ENCODE measurements at places on chromosomes 7 and 10.

- DNase-seq: no peak
Observed at GRCh38 chr10:87615856-87616255, 43.8 kb upstream of the PAPSS2 start.

DNA sequence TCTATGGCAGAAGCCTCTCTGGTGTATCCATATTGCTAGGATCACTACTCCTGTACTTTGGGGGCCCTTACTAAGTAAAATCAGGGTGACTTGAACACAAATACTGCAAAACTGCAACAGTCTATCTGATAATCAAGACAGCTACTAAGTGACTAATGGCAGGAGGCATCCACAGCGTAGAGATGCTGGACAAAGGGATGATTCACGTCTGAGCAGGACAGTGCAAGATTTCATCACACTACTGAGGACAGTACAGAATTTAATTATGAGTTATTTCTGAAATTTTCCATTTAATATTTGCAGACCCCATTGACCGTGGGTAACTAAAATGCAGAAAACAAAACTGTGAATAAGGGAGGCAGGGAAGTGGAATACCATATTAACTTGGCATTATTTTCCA is 10.4 kb downstream of the CUL2 start:
- no peak for DNase-seq

GRCh38 chr10:61629576-61629975 is 33.2 kb upstream of the CABCOCO1 start:
- no peak for DNase-seq

DNA sequence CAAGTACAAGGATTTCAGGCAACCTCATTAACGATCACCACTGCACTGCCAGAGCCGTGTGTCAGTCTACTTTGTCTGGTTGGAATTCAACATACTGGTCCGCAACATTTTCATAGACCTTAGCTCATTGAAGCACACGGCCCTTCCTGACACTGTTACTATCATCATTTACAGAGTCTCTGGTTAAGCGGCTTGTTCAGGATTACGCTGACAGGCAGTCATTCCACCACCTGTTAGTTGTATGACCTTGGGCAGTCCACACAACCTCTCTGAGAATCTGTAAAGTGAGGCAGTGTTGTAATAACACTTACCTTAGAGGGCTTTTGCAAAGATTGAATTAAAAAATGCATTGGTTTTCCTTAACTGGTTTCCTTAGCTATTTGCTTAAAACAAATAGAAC is 112.6 kb downstream of the AOAH start:
- no peak for DNase-seq

DNA sequence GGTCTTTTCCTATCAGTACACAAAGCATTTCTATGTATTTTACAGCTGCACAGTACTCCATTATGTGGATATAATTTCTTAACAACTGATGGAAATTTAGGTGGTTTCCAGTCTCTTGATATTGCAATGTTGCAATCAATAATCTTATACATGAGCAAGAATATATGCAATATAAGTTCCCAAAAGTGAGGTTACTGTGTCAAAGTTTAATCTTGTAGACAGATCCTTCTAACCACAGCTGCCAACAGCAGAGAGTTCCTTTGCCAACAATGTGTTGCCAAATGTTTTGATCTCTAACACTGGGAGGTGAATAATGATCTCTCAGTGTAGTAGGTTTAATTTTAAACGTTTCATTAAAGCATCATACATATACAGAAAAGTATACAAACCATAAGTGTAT is 54.5 kb downstream of the CUL2 start:
- DNase-seq: no peak

DNA sequence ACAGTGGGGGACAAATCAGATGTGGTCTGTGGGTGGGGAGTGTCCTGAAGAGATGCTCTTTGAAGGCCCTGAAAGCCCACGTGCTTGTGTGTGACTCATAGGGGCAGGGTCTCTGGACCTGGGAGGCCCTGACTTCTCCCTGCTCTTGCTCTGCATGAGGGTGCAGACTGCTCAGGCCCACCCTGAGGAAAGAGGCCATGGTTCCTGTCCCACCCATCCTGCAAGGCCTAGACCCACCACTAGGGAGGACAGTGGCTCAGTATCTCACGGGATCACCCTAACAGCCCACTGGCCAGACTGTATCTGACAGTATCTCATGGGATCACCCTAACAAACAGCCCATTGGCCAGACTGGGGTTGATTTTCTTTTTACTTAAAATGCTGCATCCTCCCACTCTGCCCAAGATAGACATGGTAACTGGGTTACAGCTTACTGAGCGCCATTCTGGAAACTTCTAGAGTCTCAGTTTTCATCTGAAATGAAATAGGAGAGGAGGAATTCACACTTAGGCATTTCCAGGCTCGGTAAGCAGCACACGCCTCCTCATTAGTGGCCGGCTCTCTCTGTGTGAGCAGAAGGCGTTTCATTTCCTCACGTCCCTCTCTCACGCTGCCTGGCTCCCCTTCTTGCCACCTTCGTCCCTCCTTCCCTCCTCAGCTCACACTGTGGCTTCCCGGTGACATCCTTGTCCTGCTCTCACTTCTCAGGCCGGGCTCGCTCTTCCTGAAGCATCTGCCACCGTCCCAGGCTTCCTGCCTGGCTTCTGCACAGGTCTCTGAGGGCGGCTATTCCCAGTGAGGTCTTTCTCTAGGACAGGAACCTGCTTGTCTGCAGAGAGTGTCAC is 242.6 kb downstream of the GLRX3 start:
- DNase-seq: no peak

- no peak for DNase-seq
Observed at GRCh38 chr7:137934941-137935883, 66.7 kb downstream of the CREB3L2 start.

- no peak for DNase-seq
Observed at GRCh38 chr7:17300012-17300411, 1.6 kb downstream of the AHR start.

DNA sequence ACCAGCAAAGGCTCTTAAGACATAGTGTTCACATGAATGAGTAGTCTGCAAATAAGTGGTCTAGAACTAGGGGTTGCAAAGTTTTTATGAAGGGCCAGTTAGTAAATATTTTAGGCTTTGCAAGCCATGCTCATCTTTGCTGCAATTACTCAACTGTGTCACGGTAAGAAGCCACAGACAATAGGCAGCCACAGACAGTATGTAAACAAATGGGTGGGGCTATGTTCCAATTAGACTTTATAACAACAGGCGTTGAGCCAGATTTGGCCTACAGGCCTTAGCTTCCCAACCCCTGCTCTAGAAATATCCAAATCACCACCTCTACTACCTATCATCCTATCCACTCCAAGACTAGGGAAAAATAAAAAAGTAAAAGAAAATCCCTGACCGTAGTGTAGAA is 9.2 kb downstream of the IKZF5 start:
- DNase-seq: no peak

DNA sequence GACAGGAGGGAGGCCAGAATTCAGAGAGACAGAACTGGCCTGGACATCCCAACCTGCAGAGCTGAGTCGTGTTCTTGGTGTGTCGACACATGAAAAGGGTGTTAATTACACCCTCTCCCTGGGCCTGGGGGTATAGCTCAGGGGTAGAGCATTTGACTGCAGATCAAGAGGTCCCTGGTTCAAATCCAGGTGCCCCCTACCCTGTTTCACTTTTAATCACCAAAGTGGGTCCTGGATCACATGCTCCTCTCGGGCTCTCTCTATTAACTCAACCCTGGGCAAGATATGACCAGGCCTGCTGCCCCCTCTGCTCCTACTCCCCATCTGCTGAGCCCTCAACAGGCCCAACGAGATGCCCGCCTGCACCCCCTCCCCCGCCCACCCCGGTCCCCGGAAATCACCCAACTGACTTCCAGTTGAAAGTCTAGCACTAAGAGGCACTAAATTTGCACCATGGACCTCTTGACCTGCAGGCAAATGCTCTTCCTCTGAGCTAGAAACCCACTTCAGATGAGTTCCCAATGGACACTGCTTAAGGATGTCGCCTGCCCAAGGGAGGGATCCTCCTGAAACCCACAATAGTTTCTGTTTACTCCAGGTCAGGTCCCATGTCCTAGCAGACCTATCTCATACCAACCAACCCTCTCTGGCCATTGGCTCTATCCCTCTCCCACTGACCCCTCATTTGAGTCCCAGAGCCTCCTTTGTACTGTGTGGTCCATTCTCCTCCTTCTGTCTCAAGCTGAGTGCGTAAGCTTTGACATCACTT is 137.6 kb downstream of the ZNF467 start:
- no peak for DNase-seq

DNA sequence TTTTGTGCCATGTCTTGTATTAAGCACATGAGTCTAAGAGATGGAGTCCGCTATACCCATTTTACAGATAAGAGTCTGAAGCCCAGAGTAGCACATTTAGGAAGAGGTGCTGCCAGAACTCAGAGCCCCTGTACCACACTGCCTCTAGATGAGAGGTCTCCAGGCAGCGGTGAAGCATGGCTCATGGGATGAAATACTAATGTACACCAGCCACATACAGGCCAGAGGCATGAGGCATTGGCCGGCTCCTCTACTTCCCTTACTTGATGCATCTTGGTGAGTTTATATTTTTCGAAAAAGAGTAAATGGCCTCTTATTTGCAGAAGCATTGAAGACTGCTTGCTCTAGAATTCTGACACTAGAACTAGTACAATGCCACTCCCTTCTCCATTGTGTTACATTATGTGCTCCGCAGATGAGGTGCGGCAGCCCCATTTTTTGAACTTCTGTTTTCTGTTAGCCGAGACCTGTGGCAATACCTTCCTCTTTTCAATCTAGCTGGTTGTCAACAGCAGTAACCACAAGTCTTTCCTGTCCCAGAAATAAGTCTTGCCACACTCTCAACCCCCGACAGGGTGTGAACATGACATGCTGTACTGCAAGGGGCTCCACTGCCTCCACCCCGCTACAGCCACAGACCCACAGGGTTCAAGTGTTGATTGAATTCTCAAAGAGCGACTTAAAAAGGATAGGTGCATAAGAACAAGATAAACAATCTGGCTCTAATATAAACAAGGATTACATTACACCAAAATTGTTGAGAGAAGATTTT is 145.3 kb downstream of the CELF2 start:
- no peak for DNase-seq

DNA sequence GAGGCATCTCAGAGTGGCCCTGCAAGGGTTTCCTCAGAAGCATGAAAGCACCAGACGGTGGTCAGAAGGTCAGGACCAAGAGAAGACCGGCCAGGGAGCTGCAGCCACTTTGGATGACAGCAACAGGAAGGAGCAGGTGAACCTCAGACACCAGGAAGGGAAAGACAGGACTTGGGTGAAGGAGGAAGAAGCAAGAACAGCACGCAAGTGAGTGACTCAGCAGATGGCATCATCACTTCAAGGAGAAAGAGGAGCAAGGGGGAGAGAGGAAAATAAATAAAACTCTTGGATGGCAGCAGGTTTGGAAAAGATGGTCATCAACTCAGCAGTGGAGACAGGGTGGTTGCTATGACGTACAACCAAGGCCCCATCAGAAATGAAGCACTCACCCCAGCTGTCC is 31.6 kb downstream of the NCAPG2 start:
- no peak for DNase-seq

GRCh38 chr7:116265881-116266280 is 55.5 kb downstream of the TES start:
- DNase-seq: no peak

DNA sequence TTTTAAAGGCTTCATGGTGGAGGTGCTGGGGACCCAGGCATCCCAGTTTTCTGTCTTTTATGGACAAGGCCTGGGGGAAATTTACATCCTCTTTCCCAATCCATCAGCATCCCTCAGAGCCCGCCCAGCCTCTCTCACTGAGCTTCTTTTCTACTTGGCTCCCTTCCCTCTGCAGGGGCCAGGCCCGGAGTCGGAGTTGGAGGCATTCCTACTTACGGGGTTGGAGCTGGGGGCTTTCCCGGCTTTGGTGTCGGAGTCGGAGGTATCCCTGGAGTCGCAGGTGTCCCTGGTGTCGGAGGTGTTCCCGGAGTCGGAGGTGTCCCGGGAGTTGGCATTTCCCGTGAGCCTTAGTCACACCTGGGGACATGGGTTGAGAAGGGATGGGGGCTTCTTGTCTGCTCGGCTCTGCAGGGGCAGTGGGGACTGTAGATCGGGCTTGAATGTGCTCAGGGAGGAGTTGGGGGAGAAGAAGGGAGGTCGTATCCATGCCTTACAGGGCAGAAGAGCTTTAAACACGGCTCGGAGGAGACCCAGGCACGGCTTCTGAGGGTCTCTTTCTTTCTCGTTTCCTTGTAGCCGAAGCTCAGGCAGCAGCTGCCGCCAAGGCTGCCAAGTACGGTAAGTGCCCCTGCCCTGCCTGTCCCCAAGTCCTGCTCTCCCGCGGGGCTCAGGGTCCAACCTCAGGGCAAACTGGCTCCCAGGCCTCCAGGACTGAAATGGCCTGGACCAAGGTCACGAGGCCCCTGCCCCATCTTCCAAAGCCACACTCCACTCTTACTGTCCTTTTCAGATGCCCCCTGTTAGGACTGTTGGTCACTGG is 27.3 kb upstream of the LIMK1 start:
- DNase-seq: no peak

GRCh38 chr7:69537691-69538090 is 60.6 kb upstream of the AUTS2 start:
- DNase-seq: no peak

GRCh38 chr7:128030654-128031611 is at the start of gene LRRC4:
TSS of gene LRRC4 (minus strand) at chr7:128031437. CDS start at chr7:128030640, 797 bp downstream.
- no peak for DNase-seq

DNA sequence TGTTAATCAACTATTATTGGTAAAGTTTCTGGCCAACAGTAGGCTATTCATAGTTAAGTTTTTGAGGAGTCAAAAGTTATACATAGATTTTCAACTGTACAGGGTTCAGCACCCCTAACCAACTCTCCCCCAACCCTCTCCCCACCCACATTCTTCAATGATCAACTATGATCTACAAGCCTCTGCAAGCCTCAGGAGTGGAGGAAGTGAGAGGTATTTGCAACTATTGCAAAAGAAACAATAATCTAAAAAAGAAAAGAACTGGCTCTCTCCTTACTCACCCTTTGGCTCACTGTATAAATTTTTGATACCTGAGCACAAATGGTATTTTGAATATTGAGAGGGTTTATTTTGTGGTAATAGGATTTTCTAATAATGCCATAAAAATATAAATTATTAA is 179.8 kb downstream of the IPMK start:
- DNase-seq: no peak

- no peak for DNase-seq
Observed at GRCh38 chr7:127766831-127767459, 115.0 kb downstream of the SND1 start.
